Activated T-helper 1 cell treated with anti-CD3 and anti-CD28 coated beads, Interleukin-2, amount 50 U/mL, for 16 hours (primary cell): ENCODE measurements at places on chromosomes 12 and 14.

GRCh38 chr14:39673270-39673711 lies 241.1 kb upstream of the FBXO33 start:
- DNase-seq = no peak

GRCh38 chr12:88529531-88530488 lies 50.5 kb downstream of the KITLG start:
- no peak for DNase-seq

- DNase-seq = no peak
These were observed 54.0 kb upstream of the CISTR start for GRCh38 chr12:53805791-53806190.

- DNase-seq = no peak
These were observed 1.3 kb upstream of the P3H3 start for GRCh38 chr12:6826734-6827436.

DNA sequence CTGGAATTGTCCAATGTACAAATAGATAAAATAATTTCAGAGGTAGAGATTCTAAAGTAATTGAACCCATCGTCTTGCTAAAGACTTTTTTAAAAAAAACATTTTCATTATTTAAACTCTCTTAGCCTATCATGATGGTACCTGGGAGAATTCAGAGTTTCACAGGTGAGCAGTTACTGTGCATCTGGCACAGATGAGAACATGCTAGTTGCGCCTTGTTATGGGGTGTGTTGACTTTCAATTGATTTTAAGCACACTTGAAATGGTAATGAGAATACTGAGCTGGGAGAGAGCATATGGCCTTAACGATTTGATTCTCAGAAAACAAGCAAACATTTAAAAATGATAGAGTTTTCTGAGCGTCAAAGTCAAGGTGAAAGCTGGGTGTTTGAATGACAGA lies 66.6 kb downstream of the FLRT2 start:
- no peak for DNase-seq

- DNase-seq = no peak
These were observed 64.2 kb downstream of the SINHCAF start for GRCh38 chr12:31261744-31262143.

DNA sequence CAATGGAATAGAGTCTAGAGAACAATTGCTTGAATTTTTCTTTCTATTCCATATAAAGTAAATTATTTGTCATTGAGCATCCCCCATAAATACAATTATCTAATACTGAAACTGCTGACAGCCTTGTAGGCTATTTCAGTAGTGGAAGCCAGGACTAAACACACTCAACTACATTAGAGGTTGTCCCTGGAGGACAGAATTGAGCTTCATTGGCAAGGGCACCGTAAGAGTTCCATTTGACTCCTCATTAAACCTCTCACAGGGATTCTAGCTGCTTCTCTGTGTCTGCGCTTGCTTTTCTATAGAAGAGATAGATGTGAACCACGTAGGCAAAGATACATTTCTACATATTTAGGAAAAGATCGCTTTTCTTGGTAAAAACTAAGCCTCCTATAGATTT lies 3.5 kb upstream of the PTPRO start:
- DNase-seq = no peak

GRCh38 chr14:32940066-32940651 lies 1.5 kb downstream of the NPAS3 start:
- DNase-seq = no peak
